ENCODE measurements at places on chromosomes 16 and 17.

- DNase-seq: no peak
These were observed 19.1 kb downstream of the CDIP1 start for GRCh38 chr16:4519274-4520058.

DNA sequence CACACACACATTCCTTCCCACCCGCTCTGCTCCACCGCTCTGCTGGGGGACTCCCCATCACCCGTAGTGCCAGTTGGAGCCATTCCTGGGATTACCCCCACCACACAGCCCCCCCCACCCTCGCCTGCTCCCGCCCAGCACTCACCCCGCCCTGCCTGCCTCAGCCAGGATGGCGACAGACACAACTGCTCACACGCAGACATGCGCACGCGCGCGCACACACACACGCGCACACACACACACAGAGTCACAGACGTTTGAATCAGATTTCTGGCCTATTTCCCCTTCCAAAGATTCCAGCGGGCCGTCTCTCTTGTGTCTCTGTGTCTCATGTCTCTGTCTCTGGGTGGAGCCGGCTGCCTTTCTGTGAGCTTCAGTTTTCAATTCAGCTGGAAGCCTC is 4.4 kb downstream of the CACNA1G start:
- no peak for DNase-seq

GRCh38 chr17:13885550-13885949 is 183.8 kb upstream of the COX10 start:
- no peak for DNase-seq

DNA sequence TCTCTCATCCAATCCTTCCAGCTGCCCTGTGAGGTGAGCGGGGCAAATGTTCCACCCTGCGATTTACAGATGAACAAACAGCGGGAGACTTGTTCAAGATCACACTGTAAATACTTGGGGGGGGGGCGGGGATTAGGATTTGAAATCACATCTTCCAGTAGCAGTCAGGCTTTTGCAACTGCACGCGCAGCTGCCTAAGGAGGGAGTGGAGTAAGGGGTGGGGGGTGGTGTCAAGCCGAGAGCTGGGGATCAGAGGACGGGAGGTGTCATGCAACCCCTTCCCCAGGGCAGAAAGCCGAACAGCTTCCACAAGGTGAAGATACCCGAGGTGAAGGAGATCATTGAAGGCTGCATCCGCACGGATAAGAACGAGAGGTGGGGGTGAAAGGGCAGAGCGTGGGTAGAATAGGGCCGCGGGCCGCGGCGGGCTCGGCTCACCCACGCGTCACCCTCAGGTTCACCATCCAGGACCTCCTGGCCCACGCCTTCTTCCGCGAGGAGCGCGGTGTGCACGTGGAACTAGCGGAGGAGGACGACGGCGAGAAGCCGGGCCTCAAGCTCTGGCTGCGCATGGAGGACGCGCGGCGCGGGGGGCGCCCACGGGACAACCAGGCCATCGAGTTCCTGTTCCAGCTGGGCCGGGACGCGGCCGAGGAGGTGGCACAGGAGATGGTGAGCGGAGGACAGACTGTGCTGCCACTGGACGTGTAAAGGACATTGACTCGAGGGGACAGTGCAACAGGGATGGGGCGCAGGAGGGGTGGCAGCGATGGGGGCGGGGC is 4.6 kb downstream of the WNK4 start:
- DNase-seq: no peak

DNA sequence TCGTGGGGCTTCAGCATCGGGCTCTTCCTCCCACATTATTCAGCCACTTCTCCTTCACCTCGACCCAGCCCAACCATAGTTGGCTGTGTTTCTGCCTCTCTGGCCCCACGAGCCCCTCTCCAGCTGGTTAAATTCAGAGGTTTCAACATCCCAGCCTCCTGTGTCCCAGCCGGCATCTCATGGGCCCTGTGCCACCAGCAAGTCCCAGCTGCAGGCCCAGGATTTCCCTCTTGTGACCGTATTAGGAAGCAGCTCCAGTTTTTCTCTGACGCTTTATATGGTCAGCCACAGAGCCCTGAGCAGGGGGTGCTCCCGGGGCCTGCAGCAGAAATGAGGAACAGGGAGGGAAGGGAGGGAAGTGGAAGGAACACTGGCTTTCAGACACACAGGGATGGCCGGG is 27.4 kb downstream of the MYH11 start:
- no peak for DNase-seq

DNA sequence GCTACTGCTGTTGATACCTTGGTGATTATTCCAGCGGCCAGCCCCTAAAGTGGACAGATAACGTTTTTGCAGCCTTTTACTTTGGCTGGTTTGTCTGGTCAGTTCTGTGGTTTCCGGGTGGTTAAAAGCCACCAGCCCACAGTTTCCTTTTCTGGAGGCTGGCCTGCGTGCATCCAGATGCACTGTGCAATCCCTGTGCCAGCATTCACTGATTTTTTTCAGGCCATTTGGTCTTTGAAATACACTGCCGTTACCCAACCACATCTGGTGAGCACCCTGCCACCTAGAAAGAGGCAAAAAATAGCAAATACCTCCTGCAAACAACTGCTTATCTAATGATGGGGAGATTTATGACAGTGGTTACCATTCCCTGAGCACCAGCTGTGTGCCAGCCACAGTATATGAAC is 797 bp downstream of the NUDT7 start:
- DNase-seq: no peak

DNA sequence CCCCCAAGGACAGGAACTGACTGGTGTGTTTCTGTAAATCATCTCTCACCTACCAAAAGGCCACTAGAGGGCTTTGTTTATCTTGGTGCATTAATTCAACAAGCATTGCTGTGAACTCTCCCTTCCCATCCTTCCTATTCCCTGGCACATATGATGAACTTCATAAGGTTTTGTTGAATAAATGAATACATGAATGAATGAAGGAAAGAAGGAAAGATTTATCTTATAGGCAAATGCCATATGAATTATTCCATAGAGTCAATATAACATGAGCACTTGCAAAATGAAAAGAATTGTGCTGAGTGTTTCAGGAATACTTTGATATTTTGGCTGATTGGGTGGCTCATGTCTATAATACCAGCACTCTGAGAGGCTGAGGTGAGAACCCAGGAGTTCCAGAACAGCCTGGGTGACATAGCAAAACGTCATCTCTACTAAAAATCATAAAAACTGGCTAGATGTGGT is 4.3 kb downstream of the SPDYE4 start:
- DNase-seq: no peak

DNA sequence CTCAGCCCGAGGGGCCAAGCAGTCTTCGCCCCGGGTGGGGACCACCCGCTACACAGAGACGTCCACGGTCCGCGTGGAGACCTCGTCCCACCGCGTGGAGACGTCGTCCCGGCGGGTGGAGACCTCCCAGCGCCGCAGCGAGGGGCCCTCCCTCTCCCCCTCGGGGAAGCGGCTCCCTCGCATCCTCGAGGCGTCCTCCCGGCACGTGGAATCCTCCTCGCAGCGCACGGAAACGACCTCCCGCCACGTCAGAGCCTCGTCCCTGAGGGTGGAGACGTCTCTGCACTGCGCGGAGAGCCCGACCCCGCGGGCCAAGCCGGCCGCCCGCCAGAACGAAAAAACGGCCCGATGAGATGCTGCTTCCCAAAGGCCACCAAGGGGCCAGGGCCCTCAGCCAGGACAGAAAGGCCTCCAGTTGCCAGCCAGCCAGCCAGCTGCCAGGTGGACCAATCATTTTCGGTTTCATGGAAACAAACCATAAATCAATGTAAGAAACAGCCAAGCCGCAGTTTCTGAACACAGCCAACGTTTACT is 424 bp downstream of the C17orf100 start:
- no peak for DNase-seq

GRCh38 chr16:24677388-24677787 is 52.1 kb upstream of the TNRC6A start:
- DNase-seq: no peak

GRCh38 chr17:50171371-50172071 is 5.7 kb downstream of the SGCA start:
- no peak for DNase-seq

- DNase-seq: no peak
These were observed 9.0 kb downstream of the TMEM11 start for GRCh38 chr17:21204935-21205334.

Data from NCI-H187 treated with DMSO at 0.1 percent for 48 hours (cell line).